ENCODE measurements at places on chromosomes 1 and 21.

DNA sequence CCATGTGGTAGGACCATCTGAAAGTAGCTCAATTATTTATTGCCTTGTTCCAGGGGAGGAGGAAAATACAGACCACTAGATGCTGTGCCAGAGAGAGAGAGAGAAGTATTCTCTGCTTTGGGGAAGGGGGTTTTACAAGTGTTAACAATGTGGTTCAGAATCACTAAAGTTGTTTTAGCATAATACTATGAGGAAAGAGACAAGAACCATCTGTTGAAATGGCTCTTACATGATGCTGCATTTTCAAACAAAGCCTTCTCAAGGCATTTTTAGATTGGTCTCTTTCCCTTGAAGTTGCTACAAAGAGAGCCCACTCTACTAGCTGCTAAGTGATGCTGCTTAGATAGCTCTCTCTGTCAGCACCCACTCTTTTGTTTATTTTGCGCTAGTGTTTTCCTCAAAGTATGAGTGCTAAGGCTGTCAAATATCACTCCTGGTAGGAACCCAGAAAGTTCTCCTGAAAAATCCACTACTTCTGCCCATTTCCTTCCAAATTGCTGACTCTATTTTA lies 255.1 kb downstream of the NFIA start:
- peak; percentile 29 for DNase-seq

DNA sequence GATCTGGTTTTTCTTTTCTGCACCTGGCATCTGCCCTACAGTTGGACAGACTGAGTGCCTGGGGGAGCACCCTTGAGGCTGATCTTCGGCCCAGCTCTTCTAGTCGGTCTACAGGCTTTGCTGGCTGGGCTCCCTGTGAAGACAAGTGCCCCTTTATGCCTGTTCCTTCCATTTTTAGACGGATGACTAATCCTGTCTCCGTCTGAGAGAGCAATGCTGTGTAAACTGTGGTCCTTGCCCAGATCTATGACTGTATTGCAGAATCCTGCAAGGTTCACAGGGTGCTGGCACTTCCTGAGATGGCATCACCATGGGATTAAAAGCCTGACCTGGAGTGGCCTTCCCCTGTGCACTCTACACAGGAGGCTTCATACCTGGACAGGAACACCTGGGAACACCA lies 47.6 kb upstream of the SAMD13 start:
- no peak for DNase-seq

- DNase-seq: no peak
These were observed 11.0 kb downstream of the FAM163A start for GRCh38 chr1:179754041-179754624.

- no peak for DNase-seq
These were observed 126.6 kb upstream of the CACNA1E start for GRCh38 chr1:181356505-181357340.

- peak; percentile 32 for DNase-seq
These were observed 419.5 kb upstream of the DEPDC1 start for GRCh38 chr1:68916221-68916902.

GRCh38 chr1:236137285-236137852 lies 5.0 kb upstream of the GPR137B start:
- DNase-seq: no peak

- DNase-seq: no peak
These were observed 25.9 kb downstream of the CYP2J2 start for GRCh38 chr1:59900640-59901039.

- DNase-seq: no peak
These were observed 4.0 kb downstream of the SHISAL2A start for GRCh38 chr1:52636721-52637695.

DNA sequence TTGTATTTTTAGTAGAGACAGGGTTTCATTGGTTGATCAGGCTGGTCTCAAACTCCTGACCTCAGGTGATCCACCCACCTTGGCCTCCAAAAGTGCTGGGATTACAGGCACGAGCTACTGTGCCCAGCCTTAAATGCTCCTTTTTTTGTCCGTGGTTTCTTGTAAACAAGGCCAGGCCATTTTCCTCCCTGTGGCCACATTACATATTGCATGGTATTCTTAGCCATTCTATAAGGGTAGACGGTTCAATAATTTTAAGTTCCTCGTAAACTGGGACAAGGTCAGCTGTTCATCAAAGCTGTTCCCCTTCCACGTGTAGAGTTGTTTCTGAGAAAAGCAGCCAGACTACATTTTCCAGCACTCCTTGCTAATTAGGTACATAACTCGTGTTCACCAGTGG lies 10.3 kb upstream of the LUZP1 start:
- no peak for DNase-seq

- DNase-seq: no peak
These were observed 730.9 kb upstream of the ADGRL2 start for GRCh38 chr1:81069856-81070255.

DNA sequence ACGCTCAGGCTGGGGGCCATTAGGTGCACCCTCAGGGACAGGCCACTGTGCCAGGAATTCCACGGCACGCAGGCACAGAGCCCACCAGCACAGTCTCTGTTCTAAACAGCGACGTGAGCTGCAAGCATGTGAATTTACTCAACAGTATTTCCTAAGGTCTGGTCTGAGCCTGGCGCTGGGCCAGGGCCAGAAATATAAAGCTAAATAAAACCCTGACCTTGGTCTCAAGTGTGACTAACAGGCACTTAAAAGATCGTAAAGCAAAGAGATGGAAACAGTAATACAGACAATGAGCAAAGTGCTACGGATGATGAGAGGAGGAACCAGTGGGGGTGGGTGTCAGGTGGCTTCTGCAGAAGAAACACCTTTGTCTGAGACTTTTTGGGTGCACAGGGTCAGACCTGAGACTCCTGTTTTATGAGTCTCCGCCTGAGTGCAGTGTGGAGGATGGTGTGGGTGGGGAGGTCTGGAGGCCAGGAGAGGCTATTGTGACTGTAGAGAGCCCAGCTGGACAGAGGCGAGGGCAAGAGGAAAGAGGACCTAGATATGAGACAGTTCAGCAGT lies 53.4 kb upstream of the EDN2 start:
- no peak for DNase-seq

DNA sequence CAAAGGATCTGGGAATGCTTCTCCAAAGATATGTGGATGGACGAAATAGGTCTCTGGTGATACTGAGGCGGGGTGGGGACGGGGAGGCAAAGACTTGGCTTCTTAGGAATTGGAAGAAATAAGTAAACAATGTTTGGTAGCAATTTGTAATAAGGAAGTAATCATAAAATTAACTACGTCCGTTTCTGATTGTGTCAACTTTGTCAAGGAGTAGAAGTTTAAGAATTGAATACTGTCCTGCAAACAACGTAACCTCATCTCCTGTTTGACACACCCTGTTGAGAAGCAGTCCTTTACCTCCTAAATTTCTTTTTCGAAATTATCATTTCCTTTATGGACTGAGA lies 471 bp downstream of the POLR3C start:
- DNase-seq: no peak

- no peak for DNase-seq
These were observed 67.1 kb downstream of the SLC19A1 start for GRCh38 chr21:45475004-45475685.

GRCh38 chr1:233111731-233112130 lies 161.3 kb downstream of the NTPCR start:
- DNase-seq: no peak

- DNase-seq: no peak
These were observed 24.7 kb downstream of the NPHP4 start for GRCh38 chr1:5967351-5968160.

GRCh38 chr1:183687546-183688304 lies 34.6 kb upstream of the APOBEC4 start:
- no peak for DNase-seq

GRCh38 chr1:78726686-78727085 lies 77.1 kb downstream of the IFI44 start:
- no peak for DNase-seq

DNA sequence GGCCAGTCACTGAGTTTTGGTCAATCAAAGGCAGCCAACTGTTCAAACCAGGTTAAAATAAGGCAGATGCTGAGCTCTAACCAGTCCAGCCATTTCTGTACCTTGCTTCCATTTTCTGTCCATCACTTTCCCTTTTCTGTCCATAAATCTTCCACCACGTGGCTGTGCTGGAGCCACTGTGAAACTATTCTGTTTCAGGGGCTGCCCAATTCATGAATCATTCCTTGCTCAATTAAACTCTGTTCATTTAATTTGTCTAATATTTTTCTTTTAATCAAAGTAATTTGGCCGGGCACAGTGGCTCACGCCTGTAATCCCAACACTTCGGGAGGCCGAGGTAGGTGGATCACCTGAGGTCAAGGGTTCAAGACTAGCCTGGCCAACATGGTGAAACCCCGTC lies 22.7 kb upstream of the LGALS8 start:
- no peak for DNase-seq

DNA sequence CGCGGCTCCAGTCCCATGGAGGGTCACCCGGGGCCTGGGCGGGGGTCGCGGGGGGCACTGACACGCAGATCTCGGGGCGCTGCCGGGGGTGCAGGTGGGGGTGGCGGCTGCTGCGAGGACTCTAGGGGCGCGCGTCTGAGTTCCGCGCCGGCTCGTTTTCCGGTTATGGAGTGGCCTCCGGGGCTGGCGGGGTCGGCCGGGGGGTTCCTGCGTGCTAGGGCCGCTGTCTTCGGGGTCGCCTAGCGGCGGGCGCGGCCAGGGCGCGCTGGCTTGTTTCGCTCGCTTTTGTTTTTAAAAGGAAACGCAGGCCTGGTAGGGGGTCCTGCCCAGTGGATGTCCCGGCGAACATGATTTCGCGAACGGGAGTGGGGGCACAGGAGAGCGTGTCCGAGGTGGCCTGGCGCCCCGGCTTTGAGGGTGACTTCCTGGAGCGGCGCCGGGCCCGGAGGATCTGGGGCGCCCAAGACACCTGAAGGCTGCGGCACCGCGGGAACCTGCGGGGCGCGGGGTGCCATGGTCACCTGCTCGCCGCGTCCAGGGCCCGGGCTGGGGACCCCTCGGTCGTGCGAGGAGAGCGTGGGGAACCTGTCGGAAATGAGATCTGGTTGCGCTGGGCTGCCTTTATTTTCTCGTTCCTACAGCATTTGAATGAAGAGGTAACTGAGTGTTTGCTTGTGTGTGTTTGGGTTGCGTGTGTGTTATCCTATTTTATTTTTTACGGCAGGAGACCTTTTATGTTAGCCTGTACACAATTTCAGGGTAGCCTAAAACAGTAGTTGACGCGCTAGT lies 618 bp downstream of the ETS2 start:
- peak; percentile 66 for DNase-seq

- DNase-seq: no peak
These were observed 21.7 kb upstream of the LRRC8B start for GRCh38 chr1:89502895-89503294.

- DNase-seq: no peak
These were observed 34.3 kb upstream of the XPR1 start for GRCh38 chr1:180597520-180597919.

DNA sequence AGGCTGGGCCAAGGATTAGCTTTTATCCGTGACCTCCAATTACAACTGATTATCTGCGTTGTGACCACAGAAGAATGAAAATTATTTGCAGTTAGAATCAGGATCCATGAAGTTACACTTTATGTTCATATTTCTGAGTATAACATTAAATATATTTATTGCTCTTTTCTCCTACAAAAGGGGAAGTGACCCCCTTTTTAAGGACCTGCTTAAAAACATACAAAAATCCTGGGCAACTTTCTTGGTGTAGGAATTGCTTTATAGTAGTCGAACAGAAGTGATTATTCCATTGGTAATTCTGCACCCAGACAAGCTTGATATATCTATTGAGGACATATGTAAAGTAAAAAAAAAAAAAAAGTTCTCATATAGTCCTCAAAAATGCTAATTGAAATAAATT lies 208.7 kb downstream of the MRPL39 start:
- DNase-seq: no peak

GRCh38 chr21:39434950-39435349 lies 10.6 kb downstream of the LCA5L start:
- no peak for DNase-seq

DNA sequence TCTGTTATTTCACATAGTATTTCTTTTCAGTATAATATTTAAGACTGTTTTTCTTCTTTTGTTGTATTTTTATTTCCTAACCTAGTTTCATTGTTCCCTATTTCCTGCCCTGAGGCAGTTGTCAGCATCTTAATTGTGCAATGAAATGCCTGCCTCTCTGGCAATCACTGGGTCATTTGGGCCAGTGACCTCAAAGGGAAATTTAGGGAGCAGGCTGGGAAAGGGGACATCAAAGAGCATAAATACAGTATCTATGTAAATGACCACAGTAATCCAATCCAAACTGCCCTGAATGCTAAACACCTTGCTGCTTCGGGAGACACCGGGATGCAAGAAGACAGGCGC lies 147.8 kb downstream of the TLR5 start:
- no peak for DNase-seq

- DNase-seq: no peak
These were observed 14.9 kb upstream of the MACF1 start for GRCh38 chr1:39189592-39190041.

DNA sequence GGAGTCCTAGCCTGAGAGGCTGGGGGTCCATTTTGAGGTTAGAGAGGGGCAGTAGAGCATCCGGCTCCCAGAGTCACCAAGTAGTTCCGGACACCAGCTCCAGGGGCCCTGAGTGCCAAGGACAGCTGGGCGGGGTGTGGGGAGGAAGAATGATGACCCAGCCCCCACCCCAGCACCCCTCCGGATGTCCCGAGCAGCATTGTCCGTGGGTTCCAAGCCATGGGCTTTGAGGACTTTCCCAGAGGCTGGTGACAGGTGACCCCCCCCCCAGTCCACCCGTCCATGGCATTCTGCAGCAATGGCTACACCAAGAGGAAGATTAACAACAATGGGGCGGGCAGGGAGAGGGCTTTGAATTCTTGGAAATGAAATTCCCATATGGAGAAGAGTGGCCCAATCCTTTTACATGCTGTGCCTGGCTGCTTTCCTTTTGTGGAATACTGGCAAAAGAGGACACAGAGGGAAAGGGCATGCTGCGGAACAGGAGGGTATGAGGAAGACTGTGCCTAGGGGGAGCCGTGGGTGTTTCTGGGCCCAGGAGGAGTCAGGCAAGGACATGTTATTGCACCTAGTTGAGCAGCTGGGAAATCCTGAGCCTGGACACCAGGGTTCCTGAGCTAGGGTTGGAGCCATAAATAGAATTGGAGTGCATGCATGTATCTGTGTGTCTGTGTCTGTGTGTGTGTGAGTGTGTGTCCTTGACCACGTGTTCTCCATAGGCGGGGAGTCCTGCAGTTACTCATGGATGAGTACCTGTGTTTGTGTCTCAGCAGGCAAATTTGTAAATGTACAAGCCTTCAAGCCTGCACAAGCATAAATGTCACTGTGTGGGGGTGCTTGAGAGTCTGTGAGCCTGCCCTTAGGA lies 956 bp downstream of the ATP1A2 start:
- DNase-seq: peak; percentile 65

Data from retina (tissue), 1 donor.